ENCODE measurements at places on chromosomes 16 and 17.
A peak's percentile ranks its signal among the peaks of the same experiment; 100 is the strongest.

DNA sequence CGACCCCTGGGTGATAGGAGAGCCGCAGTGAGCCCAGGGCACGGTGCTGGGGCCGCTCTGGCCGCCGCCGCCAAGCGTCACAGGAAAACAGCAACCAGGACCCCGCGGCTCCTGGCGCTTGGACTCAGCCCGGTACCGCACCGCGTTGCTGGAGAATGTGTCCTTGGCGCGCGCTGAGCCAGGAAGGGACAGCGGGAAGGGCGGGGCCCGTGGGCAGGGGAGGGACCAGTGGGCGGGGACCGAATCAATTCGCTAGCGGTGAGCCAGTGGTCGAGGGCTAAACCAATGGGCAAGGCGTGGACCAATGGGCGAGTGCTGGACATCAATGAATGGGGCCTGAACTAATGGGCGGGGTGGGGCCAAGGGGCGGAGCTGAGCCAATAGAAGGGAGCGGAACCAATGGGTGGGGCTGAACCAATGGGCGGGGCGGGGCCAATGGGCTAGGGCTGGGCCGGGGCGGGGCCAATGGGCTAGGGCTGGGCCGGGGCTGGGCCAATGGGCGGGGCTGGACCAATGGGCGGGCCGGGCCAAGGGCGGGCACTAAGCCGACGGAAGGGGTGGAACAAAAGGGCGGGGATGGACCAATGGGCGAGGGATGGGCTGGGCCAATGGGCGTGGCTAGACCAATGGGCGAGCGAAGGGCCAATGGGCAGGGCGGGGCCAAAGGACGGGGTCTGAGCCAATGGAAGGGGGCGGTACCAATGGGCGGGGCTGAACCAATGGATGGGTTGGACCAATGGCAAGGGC, 6.3 kb upstream of the FLYWCH1 start:
- DNase-seq: peak; percentile 99
- no peaks in the 10 kb centered on the region for H3K27me3 ChIP-seq
- peak overlapping the region; percentile 92 for H3K4me3 ChIP-seq
- peak overlapping the region; percentile 74 for H3K27ac ChIP-seq

GRCh38 chr16:19884611-19885450, at the start of gene GPRC5B:
Gene GPRC5B (minus strand): TSS chr16:19884848. CDS start chr16:19872845, 12,003 bp downstream.
- no peak within 1 kb of the TSS for H3K27ac ChIP-seq
- H3K36me3 ChIP-seq: no peaks in the 10 kb centered on the region
- peak within 1 kb of the TSS; percentile 75 for H3K4me3 ChIP-seq
- H3K27me3 ChIP-seq: peaks cover 41% of the 10 kb centered on the region

DNA sequence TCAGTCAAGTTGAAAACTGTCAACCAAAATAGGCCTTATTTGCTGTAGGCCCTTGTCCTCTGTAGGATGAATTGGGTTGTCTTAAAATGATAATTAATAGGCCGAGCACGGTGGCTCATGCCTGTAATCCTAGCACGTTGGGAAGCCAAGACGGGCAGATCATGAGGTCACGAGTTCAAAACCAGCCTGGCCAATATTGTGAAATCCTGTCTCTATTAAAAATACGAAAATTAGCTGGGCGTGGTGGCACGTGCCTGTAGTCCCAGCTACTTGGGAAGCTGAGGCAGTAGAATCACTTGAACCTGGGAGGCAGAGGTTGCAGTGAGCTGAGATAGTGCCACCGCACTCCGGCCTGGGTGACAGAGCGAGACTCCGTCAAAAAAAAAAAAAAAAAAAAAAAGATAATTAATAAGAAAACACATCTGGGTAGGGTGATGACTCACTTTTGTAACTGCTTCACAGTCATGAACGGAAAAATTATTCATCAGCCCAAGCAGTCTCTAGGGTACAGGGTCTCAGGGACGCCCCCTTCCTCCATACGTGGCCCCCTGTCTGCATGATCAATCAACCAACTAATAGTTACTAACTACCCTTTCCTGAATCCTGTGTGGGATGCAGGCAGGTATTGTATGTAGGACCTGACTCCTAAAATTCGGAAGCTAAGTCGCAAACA, 137.0 kb upstream of the RCVRN start:
- no peak for DNase-seq
- H3K27me3 ChIP-seq: no peaks in the 10 kb centered on the region
- H3K36me3 ChIP-seq: no peaks in the 10 kb centered on the region
- peak overlapping the region; percentile 33 for H3K27ac ChIP-seq
- H3K4me3 ChIP-seq: no peak overlapping the region

GRCh38 chr17:76865174-76865573, 3.0 kb upstream of the MGAT5B start:
- H3K27me3 ChIP-seq: peaks cover 17% of the 10 kb centered on the region
- no peak for DNase-seq
- no peak overlapping the region for H3K27ac ChIP-seq
- no peaks in the 10 kb centered on the region for H3K36me3 ChIP-seq

- H3K4me1 ChIP-seq: peaks cover 5% of the 10 kb centered on the region
- peaks cover 2% of the 10 kb centered on the region for H3K27me3 ChIP-seq
- DNase-seq: no peak
- H3K27ac ChIP-seq: peak overlapping the region; percentile 52
- H3K4me3 ChIP-seq: no peak overlapping the region
These were observed 207.6 kb downstream of the RAB11FIP4 start for GRCh38 chr17:31598921-31599571.

GRCh38 chr17:78977997-78978973, 1.4 kb downstream of the LGALS3BP start:
- no peak overlapping the region for H3K4me3 ChIP-seq
- no peaks in the 10 kb centered on the region for H3K27me3 ChIP-seq
- no peaks in the 10 kb centered on the region for H3K36me3 ChIP-seq
- peaks cover 13% of the 10 kb centered on the region for H3K4me1 ChIP-seq
- H3K27ac ChIP-seq: no peak overlapping the region
- DNase-seq: no peak

DNA sequence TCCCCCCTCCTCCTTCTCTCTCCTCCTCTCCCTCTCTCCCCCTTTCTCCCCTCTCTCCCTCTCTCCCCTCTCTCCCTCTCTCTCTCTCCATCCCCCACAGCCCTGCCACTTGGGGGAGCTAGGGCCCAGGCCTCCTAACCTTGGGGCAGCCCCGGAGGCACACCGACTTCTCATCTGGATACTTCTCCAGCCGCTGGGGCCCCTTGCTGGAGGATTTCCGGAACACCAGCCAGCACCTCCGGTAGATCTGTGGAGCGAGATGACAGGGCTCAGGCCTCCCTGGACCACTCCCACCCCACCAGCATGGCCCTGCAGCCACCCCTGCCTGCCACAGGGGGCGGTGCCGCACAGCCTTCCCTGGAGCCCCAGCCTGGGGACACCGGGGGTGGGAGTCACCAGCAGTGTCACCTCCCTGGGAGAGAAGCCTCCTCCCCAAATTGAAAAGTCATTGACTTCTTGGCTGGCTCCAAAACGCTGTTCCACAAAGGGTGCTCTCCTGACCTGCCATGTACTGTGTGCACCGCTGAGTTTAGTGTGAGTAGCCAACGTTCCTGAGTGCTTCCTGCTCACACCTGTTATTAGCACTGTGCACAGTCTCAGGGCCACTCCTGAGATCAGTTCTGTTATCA, 10.5 kb downstream of the DOK4 start:
- no peak overlapping the region for H3K27ac ChIP-seq
- peak; percentile 71 for DNase-seq
- no peak overlapping the region for H3K4me3 ChIP-seq
- peaks cover 16% of the 10 kb centered on the region for H3K4me1 ChIP-seq
- no peaks in the 10 kb centered on the region for H3K27me3 ChIP-seq

GRCh38 chr16:77500934-77501664, 66.3 kb upstream of the ADAMTS18 start:
- H3K4me1 ChIP-seq: no peaks in the 10 kb centered on the region
- no peak overlapping the region for H3K27ac ChIP-seq
- no peak for DNase-seq
- H3K27me3 ChIP-seq: peaks cover 6% of the 10 kb centered on the region

- no peak for DNase-seq
- H3K36me3 ChIP-seq: no peaks in the 10 kb centered on the region
- H3K27ac ChIP-seq: no peak overlapping the region
- H3K4me1 ChIP-seq: peaks cover 31% of the 10 kb centered on the region
These were observed 9.4 kb downstream of the C17orf100 start for GRCh38 chr17:6660805-6661463.

DNA sequence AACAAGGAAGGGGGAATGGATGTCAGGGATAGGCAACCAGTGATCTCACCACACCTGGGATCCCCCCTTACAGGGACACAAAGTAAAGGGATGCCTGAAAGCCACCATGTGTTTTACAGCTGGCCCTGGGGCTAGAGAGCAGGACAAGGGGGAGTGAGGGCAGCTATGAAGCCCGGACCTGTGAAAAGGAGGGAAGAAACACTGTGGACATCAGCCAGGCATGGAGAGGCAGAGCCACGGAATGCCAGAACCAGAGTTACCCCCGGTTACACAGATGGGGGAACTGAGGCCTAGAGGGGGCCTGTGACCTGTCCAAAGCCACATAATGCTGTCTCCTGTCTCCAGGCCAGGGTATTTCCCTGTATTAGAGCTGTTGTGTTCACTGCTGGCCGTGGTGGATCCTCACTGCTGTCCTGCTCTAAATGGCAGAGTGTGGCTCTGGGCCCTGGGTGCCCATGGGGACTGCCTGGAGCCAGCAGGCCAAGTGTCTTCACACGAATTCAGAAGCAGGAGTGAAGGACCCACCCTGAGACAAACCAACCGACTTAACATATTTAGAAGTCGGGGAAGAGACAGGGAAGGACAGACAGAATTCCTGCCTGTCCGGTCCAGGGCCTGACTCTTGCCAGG, 29.7 kb upstream of the ITGA3 start:
- H3K27me3 ChIP-seq: peaks cover 33% of the 10 kb centered on the region
- H3K27ac ChIP-seq: no peak overlapping the region
- H3K4me1 ChIP-seq: peaks cover 10% of the 10 kb centered on the region

All from activated naive CD8-positive, alpha-beta T cell treated with anti-CD3 and anti-CD28 coated beads, Interleukin-2, amount 50 U/mL, for 24 hours (primary cell).